Right renal pelvis (tissue), 4 donors: ENCODE measurements at places on chromosomes 3 and 15.

DNA sequence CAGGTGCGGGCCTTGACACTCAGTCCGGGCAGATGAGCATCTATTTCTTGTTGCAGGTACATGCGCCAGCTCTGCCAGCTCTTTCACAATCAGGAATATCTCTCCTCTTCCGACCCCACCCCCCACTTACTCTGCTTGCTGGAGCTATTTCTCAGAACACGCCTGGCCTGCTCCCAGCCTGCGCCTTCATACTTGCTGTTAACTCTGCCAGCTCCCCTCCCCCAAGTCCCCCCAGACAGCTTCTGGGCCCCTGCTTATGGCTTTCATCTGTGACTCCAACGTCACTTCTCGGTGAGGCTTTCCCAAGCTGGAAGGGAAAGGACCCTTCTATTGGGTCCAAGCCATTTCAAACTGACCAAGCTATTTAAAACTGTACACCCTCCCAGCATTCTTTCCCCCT is 15.2 kb downstream of the MAGEF1 start:
- no peak for DNase-seq

- no peak for DNase-seq
Measured at GRCh38 chr15:95644100-95644875, 686.2 kb upstream of the NR2F2 start.

DNA sequence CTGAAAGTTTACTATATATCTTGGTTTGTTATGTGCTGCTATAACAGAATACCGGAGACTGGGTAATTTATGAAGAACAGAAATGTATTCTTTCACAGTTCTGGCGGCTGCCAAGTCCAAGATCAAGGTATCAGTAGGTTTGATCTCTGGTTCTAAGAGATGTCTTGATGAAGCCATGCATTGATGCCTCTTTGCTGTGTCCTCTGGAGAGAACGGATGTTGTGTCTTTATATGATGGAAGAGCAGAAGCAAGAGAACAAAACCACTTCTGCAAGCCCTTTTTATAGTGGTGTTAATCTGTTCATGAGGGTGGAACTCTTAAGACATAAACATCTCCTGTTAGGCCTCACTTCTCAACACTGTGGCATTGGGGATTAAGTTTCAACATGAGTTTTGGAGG is 62.7 kb downstream of the TCF12 start:
- no peak for DNase-seq

GRCh38 chr3:14688525-14688924 is 13.6 kb downstream of the C3orf20 start:
- DNase-seq: no peak

GRCh38 chr3:175805825-175806224 is 946.7 kb downstream of the NAALADL2 start:
- DNase-seq: no peak

- DNase-seq: no peak
Measured at GRCh38 chr3:53493963-53494791, at the start of gene CACNA1D. CACNA1D (plus strand) TSS chr3:53494611; CDS start chr3:53495167, 556 bp downstream.

DNA sequence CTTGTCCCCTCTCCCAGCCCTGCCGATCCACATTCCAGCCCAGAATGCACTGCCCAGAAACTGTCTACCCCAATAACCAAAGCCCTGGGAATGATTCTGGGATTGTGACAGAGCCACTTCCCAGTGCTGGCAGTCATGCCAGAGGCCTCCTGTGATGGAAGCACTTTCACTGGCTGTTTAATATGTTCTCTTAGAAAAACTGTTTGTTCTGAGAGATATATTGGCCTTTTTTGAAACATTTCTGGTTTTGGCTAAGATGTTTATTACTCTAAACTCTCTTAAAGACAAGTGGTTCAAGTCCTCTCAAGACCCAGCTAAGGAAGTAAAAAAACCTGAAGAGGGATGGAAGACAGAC is 74.0 kb upstream of the HACD2 start:
- no peak for DNase-seq

DNA sequence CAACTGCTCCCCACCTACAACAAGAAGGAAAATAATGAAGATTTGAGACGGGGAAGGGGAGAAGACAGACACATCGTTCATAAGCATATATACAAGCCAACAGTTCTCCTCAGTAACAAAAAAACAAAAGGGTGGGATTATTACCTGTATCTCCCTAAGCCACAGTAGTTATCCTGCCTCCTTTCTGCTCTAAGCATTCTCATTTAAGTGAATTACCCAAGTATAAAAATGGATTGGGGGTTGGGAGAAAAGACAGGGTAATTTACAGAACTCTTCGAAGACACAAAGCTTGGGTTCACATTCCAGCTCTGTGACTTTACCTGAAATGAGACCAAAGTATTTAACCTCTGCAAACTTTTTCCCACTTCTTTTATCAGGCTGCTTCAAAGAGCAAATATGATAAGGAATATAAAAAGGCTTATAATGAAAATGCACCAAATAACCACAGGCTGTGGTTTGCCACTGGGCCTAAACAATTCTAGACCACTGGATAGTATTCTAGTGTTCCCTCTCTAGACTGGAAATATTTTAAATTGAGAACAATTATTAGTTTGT is 64.4 kb downstream of the UACA start:
- no peak for DNase-seq
